Occipital lobe (tissue), 3 donors: ENCODE measurements at places on chromosomes 6 and 20. TPM values are rescaled to one million over a fixed set of nuclear protein-coding genes. Genes with fewer than 3 reads are reported as not detected.

The POPDC3 gene
- total RNA-seq, result not detected

The DOK5 gene
- total RNA-seq, result 350 TPM

The KHDC1 gene
- 4.1 TPM for total RNA-seq

The AIF1 gene
- total RNA-seq, result 4.1 TPM

The NKAPL gene
- total RNA-seq, result 4.1 TPM

The FUCA2 gene
- total RNA-seq, result 13.4 TPM

The SLC17A2 gene
- not detected for total RNA-seq

The C20orf141 gene
- not detected for total RNA-seq

The TMEM217 gene
- total RNA-seq, result 1.2 TPM

The OPRM1 gene
- total RNA-seq, result 1.7 TPM

The PI3 gene
- not detected for total RNA-seq

The KCNB1 gene
- 5.8 TPM for total RNA-seq

The FOXS1 gene
- total RNA-seq, result 0.78 TPM

The DCBLD1 gene
- 15.3 TPM for total RNA-seq

The LPA gene
- total RNA-seq, result 1.4 TPM

The TCF19 gene
- 3.4 TPM for total RNA-seq

The LAMA4 gene
- total RNA-seq, result 19.2 TPM

The FRK gene
- 0.31 TPM for total RNA-seq

The SLC22A7 gene
- 0.31 TPM for total RNA-seq

The UCKL1 gene
- 17.8 TPM for total RNA-seq

The PLG gene
- total RNA-seq, result 0.62 TPM

The ABCC10 gene
- 22.0 TPM for total RNA-seq

The MGME1 gene
- 8.4 TPM for total RNA-seq

The UNC5CL gene
- total RNA-seq, result 0.16 TPM

The HLA-DQA1 gene
- 0.16 TPM for total RNA-seq

The AVP gene
- total RNA-seq, result not detected

The CNR1 gene
- total RNA-seq, result 327 TPM

The TMEM14A gene
- 104 TPM for total RNA-seq

The BTBD9 gene
- total RNA-seq, result 38.1 TPM

The MOXD1 gene
- total RNA-seq, result 18.6 TPM

The MAP3K4 gene
- 45.7 TPM for total RNA-seq

The GJA1 gene
- total RNA-seq, result 87.7 TPM

The SIRPB1 gene
- 0.47 TPM for total RNA-seq

The SLC22A1 gene
- 1.9 TPM for total RNA-seq

The PRDM13 gene
- total RNA-seq, result not detected

The MAN1A1 gene
- 24.0 TPM for total RNA-seq

The SPDEF gene
- not detected for total RNA-seq

The GPX5 gene
- not detected for total RNA-seq

The MOCS1 gene
- total RNA-seq, result 4.7 TPM

The ULBP2 gene
- 5.3 TPM for total RNA-seq

The DEFB127 gene
- total RNA-seq, result not detected

The CRYBG1 gene
- 0.31 TPM for total RNA-seq

The RBPJL gene
- not detected for total RNA-seq

The PM20D2 gene
- 20.9 TPM for total RNA-seq

The SLC4A11 gene
- total RNA-seq, result not detected

The SLC18B1 gene
- 16.4 TPM for total RNA-seq

The PGC gene
- total RNA-seq, result not detected

The NOX3 gene
- not detected for total RNA-seq

The KIF25 gene
- total RNA-seq, result not detected

The RWDD2A gene
- total RNA-seq, result 9.4 TPM
